ENCODE measurements at places on chromosomes 16 and 17.

DNA sequence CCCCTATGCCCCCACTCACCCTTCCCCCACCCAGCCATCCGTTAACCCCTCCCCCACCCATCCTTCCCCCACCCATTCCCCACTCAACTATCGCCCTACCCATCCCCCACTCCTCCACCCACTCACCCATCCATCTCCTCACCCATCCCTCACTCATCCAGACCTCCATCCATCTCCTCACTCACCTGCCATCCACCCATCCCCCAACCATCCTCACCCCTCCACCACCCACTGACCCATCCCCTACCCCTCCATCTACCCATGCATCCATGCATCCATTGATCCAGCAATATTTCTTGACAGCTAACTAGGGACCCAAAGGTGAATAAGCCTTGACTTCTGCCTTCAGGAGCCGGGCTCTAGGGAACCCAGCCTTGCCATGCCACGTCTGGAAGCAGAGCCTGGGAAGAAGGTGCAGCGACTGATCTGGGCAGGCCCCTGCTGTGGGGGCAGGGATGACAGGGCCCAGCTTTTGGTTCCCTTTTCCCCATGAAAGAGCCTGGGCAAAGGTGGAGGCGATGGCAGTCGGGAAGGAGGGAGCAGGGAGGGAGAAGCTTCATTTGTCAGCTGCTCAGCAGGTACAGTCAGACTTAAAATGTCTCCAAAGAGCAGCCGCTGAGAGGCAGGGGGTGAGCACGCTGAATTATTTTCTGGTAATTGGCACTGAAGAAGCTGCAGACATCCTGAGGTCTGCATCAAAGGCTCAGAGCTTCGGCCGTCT is 23.1 kb upstream of the DOC2B start:
- DNase-seq, result no peak

GRCh38 chr16:58126451-58126961 is 2.7 kb downstream of the CFAP20 start:
- no peak for DNase-seq

DNA sequence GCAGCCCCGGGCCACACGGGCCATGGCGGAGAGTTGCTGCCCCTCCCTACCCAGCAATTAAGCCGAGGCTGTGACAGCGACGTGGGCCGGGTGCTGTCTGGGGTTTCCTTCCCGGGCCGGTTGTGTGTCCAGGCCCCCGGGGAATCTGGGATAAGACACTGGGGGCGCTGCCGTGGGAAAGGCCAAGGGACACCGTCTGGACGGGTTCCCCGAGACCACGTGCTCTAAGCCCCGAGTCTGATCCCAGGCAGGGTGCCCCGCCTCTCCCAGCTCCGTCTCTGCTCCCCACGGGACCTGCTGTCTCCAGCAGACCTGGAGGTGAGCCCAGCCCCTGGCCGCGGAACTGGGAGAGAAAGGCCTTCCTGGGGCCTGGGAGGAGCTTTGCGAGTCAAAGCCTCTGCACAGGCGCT is 92.2 kb downstream of the IRX3 start:
- DNase-seq, result no peak

DNA sequence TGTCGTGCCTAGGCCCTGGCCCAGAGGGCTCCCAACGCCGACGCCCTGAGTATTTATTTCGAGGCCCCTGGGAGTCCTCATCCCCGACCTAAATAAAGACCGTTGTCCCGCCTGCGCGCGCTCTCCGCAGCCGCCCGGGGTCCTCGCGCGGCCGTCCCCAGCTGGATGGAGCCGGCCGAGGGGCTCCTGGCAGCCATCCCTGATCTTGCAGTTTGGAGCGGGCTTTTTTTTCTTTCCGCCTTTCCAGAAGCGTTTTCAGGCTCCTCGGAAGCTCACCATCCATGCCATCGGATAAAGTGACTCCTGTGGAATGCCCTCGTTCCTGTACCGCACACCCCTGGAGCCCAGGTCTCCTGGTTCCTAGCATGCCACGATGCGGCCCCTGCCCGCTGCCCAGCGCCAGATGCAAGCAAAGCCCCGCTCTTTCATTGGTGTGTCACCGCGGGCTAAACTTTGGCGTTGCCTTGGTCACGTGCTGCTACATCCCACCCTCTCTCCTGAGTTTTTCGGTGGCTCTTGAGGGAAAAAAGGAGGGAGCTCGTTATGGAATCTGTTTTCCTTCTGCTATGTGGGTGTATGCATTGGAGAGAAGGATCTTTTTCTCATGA is 716 bp downstream of the TMEM94 start:
- no peak for DNase-seq

- DNase-seq, result no peak
Measured at GRCh38 chr16:80263848-80264694, 276.7 kb upstream of the DYNLRB2 start.

GRCh38 chr17:39517224-39517623 is 55.9 kb downstream of the CDK12 start:
- DNase-seq, result no peak

DNA sequence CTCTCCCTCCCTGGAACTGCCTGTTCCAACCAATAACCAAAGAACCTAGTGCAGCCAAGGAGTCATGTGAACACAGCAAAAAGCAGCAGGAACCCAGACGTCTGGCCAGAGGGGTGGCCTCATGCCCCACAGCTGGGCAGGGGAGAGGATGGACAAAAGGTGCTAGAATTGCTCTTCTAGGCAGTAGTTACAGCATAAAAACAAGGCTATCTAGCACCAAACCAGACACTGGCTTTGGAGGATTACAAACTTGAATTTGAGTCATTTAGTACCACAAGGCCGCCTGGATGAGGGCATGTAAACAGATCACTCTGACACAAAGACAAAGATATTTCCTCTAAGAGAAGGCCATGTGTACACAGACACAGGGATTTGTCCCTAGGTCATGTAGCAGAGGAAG is 423.3 kb upstream of the MAF start:
- DNase-seq, result no peak

GRCh38 chr16:54812229-54812628 is 118.4 kb upstream of the IRX5 start:
- DNase-seq, result no peak

DNA sequence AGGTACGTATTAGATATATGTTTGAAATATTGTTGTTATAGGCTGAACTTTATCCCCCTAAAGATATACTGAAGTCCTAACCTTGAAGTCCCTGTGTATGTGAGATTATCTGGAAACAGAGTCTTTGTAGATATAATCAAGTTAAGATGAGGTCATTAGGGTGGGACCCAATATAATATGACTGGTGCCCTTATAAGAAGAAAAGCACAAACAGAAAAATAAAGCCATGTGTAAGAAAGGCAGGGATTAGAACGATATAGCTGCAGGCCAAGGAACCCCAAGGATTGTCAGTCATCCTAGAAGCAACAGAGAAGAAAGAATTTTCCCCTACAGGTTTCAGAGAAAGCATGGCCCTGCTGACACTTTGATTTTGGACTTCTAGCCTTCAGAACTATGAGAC is 95.8 kb downstream of the USP32 start:
- no peak for DNase-seq

All from AG04449 (cell line).